ENCODE measurements at places on chromosomes 12 and 14. TPM values are rescaled to one million over a fixed set of nuclear protein-coding genes. Genes with fewer than 3 reads are reported as not detected.

The SOAT2 gene
- not detected for total RNA-seq

DNA sequence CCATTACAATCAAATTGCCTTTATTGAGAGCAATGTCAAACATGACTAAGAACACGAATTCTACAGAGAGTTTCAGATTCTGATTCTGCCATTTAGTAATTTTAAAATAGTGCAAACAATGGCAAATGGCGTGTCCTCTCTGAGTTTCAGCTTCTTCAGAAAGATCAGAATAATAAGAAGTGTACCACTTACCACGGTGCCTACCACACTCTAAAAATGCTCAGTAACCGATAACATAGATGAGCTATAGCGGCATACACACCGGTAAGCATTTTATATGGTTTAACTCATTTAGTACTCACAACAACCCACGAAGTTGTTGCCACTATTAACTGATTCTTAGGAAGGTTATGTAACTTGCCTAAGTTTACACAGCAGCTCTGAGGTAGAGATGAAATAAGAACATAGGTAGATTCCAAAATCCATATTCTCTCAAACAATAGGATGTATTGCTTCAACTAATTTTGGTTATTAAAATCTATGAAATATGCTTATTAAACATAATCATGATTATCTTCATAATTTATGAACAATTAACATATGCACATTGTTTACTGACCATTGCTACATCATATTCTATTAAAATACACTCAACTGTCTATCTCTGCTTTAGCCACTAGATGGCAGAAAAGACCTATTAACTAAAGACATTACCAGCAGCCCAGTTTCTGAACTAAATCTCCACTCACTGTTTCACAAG, 38.3 kb downstream of the SLC6A15 start:
- peak; percentile 26 for DNase-seq

- DNase-seq: no peak
Observed at GRCh38 chr12:31965090-31965489, 5.9 kb downstream of the RESF1 start.

- peak; percentile 75 for DNase-seq
Observed at GRCh38 chr14:105203057-105203531, 22.0 kb upstream of the NUDT14 start.

The CORO1C gene
- 65.4 TPM for total RNA-seq

GRCh38 chr12:61993734-61994345, 266.4 kb upstream of the USP15 start:
- no peak for DNase-seq

GRCh38 chr12:47791351-47791746, 18.3 kb downstream of the SLC48A1 start:
- no peak for DNase-seq

- DNase-seq: no peak
Observed at GRCh38 chr12:48980953-48981756, 3.0 kb downstream of the WNT1 start.

The KRT4 gene
- not detected for total RNA-seq

The SDSL gene
- total RNA-seq: 41.7 TPM

DNA sequence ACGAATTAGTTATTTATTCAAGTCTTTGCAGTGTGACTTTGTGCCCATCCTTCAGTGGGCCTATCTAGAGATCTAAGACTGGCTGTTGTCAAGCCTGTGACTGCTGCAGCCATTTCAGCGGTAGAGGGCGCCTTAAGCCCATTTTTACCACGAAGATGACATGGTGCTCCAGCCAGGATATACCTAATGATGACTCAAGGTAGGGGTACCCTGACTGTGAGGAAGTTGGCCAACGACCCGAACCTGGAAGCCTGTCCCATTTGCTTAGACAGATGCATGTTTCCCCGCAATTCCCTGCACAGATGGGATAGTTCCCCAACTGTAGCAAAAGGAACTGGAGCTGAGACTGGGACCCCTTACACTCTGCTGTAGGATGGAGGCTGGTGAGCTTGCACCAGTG, 41.3 kb downstream of the RAB3IP start:
- peak; percentile 75 for DNase-seq

- DNase-seq: no peak
Observed at GRCh38 chr14:92519246-92520101, 5.9 kb downstream of the RIN3 start.

GRCh38 chr12:116024769-116025168, 252.7 kb downstream of the MED13L start:
- no peak for DNase-seq

The CEP170B gene
- total RNA-seq: 16.7 TPM

The KCNH5 gene
- total RNA-seq: 3.7 TPM

DNA sequence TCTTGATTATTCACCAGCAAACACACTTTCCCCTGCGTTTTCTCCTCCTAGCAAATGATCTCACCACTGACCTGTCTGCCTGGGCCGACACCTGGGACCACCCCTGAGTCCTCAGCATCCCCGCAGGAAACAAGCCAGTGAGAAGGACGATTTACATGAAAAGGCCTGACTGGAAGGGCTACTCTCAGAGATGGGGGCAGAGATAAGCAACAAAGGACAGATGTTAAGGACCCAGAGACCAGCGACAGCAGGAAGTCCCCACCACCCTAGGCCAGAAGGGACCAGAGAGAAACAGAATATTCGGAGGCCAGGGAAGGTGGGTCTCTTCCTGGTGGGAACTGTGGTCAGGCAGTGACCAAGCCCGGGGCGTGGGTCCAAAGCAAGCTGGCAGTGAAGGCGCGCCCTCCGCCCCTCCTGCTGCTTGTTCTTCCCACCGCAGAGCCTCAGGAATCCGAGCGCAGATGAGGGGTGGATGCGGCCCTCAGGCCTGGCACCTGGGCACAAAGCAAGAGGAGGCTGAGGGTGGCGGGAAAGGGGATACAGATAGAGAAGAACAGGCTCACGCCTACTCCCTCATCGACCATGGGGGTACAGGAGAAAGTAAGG, 55.8 kb downstream of the STX2 start:
- DNase-seq: no peak

The OLR1 gene
- 0.06 TPM for total RNA-seq

The FAM181A gene
- total RNA-seq: not detected

The RBM19 gene
- total RNA-seq: 18.6 TPM

The NKX2-8 gene
- total RNA-seq: 4.8 TPM

DNA sequence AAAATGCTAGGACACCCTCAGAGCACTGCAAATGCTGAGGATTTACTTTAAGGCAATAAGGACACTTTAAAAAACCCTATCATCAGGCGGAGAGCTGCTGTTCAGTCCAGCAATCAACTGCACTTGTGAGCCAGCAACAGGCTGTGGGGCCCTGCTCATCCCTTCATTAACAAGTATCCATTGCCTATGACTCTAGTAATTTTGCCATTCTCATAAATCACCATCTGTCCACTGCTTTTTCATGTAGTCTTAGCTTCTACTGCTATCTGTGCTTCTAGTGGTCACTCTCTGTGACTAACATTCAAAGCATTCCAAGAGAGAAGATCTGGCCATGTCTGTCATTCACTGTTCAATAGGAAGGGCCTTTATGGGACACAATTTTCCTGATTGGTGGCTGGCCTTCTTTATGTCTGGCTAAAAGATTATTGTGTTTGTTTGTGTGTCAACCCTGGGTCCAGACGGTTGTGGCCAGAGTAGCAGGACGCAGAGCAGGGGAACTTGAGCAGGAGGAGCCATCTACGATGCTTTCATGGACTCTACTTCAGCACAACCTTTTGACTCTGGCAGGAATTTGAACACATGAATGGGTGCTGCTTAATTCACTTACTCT, 3.6 kb upstream of the KRAS start:
- no peak for DNase-seq

The E2F7 gene
- total RNA-seq: 19.9 TPM

GRCh38 chr12:102757882-102758226, 159.2 kb downstream of the PAH start:
- no peak for DNase-seq

DNA sequence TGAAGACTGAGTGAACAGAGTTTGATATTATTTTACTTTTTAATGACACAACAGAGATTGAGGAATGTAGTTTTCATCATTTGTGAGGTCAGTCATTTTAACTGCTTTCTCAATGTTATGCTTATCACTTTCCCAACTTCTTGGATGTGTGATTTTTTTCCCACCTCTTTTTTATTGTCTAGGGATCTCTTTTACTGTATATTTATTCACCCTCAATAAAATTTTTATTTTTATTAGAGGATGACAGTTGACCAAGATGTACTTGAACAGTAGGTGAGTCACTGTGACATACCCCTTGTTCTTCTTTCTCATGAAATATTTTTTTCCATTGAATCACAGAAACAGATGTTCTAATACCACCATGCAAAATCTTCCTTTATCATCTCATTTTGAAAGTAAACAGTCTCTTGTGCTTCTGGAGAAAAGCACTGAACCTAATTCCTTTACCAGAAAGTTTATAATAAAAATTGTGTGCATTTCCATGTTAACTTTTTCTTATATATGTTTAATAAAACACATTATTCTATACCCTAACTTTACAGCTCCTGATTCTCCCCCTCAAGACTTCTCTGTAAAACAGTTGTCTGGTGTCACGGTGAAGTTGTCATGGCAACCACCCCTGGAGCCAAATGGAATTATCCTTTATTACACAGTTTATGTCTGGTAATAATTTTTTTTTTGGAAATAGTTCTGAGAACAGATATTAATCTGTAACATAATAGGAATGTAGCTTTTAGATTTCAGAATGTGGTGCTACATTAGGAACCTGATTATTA, 65.9 kb downstream of the PTPRQ start:
- DNase-seq: peak; percentile 9

DNA sequence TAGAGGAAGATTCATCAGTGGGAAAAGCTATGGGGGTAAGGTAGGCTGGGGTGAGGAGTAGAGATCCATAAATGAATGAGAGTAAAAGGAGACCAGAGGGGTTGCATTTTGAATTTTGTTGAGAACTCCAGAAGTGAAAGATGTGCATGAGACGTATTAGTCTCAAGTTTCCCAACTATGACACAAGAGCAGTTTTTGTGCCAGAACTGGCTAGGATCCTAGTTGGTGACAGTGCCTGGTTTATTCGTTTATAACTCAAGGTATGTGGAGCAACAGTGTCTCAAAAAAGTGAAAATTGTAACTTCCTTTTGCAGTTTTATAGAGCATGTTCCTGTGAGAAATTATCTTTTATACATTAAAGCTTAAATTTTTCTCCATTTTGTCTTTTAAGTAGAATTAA, 377.0 kb downstream of the NPAS3 start:
- no peak for DNase-seq

The GPR68 gene
- total RNA-seq: 11.6 TPM

The BTG1 gene
- 2.5 TPM for total RNA-seq

- DNase-seq: no peak
Observed at GRCh38 chr14:24900269-24901100, 149.5 kb downstream of the STXBP6 start.

DNA sequence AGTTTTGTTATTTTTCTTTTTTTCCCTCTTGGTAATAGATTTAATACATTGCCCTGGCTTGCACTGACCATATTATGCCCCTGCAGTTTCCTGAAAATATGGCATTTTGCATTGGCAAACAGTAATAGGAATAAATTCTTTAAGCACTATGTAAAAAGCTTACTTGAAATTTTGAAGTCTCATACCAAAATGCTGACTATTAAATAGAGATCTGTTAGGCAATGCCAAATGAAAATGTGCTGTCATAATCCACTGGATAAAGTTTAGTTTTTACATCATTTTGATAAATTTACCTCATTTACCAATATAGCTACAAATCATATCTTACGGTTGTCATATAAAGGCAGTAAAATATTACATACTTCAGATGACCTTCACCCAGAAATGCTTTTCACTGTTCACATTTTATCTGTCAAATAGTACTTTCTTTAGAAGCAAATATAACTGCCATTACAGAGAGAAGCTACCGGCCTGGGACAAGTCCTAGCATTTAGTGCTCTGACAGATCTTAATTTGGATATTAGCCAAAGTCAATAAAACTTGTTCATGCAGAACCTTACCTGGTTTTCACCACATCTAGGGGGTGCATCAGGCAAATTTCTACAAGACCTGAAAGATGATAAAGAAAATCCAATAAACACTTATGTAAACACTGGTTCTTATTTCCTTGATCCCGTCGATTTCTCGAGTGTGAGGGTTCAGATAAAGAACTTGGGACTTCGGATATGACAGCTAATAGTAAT, 212.9 kb downstream of the PAX9 start:
- DNase-seq: no peak

- no peak for DNase-seq
Observed at GRCh38 chr12:68114606-68115005, 44.9 kb downstream of the IFNG start.

DNA sequence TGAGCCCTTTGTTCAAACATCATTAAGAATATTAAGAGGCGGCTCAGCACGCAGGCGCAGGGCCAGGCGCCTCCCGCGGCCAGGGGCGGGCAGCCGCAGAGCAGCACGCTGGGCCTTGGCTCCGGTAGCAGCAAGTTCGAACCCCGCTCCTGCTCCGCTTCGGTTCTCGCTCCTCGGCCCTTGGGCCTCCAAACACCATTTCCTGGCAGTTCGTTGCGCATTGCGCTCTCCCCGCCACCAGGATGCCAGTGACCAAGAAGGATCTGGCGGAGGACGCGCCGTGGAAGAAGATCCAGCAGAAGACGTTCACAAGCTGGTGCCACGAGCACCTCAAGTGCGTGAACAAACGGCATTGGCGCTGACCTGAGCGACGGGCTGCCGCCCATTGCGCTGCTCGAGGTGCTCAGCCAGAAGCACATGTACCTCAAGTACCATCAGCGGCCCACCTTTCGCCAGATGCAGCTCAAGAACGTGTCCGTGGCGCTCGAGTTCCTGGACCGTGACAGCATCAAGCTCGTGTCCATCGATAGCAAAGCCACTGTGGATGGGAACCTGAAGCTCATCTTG, 6.9 kb upstream of the ACVRL1 start:
- no peak for DNase-seq

DNA sequence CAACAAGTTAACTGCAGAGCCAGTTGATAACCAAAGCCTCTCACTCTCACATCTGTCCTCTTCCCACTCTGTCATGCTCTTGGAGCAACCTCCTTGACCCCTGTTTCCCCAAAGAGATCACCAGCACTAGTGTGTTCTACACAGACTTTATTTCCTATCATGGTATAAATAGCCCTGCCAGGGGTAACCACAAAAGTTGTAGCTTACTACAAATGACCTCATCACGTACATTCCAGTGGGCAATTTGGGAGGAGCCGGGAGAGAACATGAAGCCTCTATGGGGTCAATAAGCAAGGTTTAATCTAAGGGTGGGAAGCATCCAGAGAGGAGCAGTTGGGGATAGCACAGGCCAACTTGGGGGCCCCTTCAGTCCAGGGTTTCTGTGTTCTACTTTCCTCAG, 186.5 kb downstream of the KCNA5 start:
- DNase-seq: peak; percentile 74

The SLC25A47 gene
- not detected for total RNA-seq

All from Daoy (cell line).